ENCODE measurements at places on chromosomes 11 and 22.
A peak's percentile ranks its signal among the peaks of the same experiment; 100 is the strongest.

- peak; percentile 6 for DNase-seq
- H3K4me3 ChIP-seq = no peak overlapping the region
- no peaks in the 10 kb centered on the region for H3K36me3 ChIP-seq
- no peaks in the 10 kb centered on the region for H3K27me3 ChIP-seq
- H3K27ac ChIP-seq = no peak overlapping the region
Measured at GRCh38 chr22:47029244-47030074, 267.0 kb downstream of the TBC1D22A start.

DNA sequence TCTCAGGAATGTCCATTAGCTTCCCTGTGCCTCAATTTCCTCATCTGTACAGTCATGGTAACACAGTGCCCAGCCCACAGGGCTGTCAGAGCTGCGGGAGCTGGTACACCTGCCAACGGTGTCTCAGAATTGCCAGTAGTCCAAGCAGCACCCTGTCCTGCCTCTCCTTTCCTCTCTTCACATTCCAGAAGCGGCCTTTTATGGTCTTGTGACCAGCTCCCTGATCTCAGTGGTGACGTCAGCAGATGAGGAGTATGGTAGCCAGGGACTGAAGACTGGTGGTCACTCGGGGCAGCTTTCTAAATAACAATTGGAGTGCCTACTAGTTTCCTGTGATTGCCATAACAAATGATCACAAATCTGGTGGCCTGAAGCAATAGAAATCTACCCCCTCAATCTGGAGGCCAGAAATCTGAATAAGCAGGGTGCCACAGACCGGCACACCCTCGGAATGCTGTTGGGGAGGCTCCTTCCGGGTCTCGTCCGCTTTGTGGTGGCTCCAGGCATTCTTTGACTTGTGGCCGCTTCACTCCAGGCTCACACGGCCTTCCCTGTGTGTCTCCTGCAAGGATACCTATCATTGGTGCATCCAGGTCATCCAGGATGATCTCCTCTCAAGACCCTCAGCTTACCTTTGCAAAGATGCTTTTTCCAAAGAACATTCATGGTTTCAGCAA lies 2.1 kb downstream of the FADD start:
- peaks cover 32% of the 10 kb centered on the region for H3K36me3 ChIP-seq
- no peaks in the 10 kb centered on the region for H3K27me3 ChIP-seq
- H3K4me1 ChIP-seq = peaks cover 42% of the 10 kb centered on the region
- H3K27ac ChIP-seq = peak overlapping the region; percentile 96

DNA sequence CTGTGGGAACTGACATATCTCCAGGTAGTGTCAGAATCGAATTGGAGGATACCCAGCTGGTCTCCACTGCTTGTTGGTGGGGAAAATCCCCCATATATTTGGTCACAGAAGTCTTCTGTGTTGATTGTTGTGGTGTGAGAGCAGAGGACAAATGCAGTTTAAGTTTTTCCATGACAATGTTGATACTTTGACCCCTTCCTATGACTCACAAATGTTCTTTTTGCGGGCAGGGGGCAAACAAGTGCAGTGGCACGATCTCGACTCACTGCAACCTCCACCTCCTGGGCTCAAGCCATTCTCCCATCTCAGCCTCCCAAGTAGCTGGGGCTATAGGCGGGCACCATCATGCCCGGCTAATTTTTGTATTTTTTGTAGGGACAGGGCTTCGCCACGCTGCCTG lies 7.4 kb upstream of the PATL1 start:
- no peaks in the 10 kb centered on the region for H3K36me3 ChIP-seq
- DNase-seq = no peak
- no peak overlapping the region for H3K27ac ChIP-seq
- no peak overlapping the region for H3K4me3 ChIP-seq
- no peaks in the 10 kb centered on the region for H3K4me1 ChIP-seq

GRCh38 chr11:12123799-12124198 lies 13.4 kb downstream of the MICAL2 start:
- peaks cover 90% of the 10 kb centered on the region for H3K4me1 ChIP-seq
- peak overlapping the region; percentile 65 for H3K27ac ChIP-seq
- H3K36me3 ChIP-seq = no peaks in the 10 kb centered on the region
- no peaks in the 10 kb centered on the region for H3K27me3 ChIP-seq
- no peak for DNase-seq
- H3K4me3 ChIP-seq = no peak overlapping the region

- H3K4me3 ChIP-seq = no peak overlapping the region
- DNase-seq = no peak
- no peaks in the 10 kb centered on the region for H3K4me1 ChIP-seq
- no peaks in the 10 kb centered on the region for H3K36me3 ChIP-seq
Measured at GRCh38 chr22:47816121-47816862, 1053.8 kb downstream of the TBC1D22A start.

GRCh38 chr11:4881860-4882500 lies at the start of gene OR51T1:
Gene OR51T1, plus strand, starts transcription at chr11:4881900. Its CDS starts 0 bp downstream, at chr11:4881900.
- H3K4me1 ChIP-seq = no peaks in the 10 kb centered on the region
- H3K27ac ChIP-seq = no peak within 1 kb of the TSS
- H3K36me3 ChIP-seq = no peaks in the 10 kb centered on the region
- no peak for DNase-seq
- no peaks in the 10 kb centered on the region for H3K27me3 ChIP-seq

- H3K4me3 ChIP-seq = peak overlapping the region; percentile 91
- H3K36me3 ChIP-seq = peaks cover 11% of the 10 kb centered on the region
- DNase-seq = no peak
- peaks cover 52% of the 10 kb centered on the region for H3K4me1 ChIP-seq
Measured at GRCh38 chr11:63838150-63838677, 696 bp upstream of the MARK2 start.

DNA sequence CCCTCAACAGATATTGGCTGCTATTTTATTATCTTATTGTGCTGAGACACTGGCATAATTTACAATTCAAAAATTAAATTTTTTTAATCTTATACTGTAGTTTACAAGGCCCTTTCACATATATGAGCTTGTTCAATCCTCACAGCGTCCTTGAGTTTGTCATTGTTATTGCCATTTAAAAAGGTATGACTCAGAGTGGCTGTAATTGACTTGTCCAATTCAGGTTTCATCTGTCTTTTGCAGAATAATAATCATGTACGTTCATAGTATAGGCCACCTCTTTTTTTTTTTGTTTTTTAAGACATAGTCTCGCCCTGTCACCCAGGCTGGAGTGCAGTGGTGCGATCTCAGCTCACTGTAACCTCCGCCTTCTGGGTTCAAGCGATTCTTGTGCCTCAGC lies 11.5 kb downstream of the PTPRJ start:
- peak overlapping the region; percentile 81 for H3K27ac ChIP-seq
- no peak for DNase-seq
- peaks cover 41% of the 10 kb centered on the region for H3K4me1 ChIP-seq
- peak overlapping the region; percentile 35 for H3K4me3 ChIP-seq
- H3K36me3 ChIP-seq = no peaks in the 10 kb centered on the region

DNA sequence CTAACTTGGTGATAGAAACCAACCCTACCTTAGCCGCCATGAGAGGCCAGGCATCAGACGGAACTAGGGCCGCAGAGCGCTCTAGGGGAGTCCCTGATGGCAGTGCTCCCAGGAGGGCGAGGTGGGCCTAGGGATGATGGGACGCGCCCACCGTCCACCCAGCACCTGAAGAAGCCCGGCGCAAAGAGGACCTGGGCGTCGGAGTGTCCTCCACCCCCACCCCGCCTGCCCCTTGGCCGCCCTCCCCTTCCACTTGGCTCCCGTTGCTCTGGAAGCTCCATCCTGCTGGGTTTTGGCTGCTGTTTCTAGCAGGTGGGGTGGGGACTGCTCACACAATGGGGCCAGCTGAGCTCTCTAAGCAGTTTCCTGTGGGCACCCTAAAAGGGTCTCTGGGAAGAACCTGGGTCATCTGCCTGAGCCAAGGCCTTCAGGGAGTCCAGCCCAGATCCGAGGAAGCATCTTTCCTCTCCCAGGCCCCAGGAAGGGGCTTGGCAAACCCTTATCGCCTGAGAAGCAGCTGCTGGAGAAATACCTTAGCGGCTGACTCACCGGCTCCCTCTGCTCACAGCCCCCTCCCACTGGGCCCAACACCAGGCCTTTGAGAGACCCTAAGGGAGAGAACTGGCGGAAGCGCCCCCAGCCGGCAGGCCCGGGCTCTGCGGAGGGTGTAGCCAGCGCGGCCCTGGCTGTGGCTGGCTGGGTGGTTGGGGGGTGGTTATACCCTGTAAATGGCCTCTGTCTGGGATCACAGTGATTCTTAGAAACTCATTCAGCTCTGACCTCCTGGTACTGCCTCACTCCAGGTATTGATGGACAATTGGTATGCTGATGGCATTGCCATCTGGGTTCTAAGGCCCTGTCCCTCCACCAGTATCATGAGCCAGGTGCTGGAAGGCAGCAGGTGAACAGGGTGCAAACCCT lies 19.3 kb downstream of the CREB3L1 start:
- H3K27me3 ChIP-seq = peaks cover 7% of the 10 kb centered on the region
- H3K27ac ChIP-seq = peak overlapping the region; percentile 80
- peak overlapping the region; percentile 66 for H3K4me3 ChIP-seq
- peak; percentile 57 for DNase-seq

DNA sequence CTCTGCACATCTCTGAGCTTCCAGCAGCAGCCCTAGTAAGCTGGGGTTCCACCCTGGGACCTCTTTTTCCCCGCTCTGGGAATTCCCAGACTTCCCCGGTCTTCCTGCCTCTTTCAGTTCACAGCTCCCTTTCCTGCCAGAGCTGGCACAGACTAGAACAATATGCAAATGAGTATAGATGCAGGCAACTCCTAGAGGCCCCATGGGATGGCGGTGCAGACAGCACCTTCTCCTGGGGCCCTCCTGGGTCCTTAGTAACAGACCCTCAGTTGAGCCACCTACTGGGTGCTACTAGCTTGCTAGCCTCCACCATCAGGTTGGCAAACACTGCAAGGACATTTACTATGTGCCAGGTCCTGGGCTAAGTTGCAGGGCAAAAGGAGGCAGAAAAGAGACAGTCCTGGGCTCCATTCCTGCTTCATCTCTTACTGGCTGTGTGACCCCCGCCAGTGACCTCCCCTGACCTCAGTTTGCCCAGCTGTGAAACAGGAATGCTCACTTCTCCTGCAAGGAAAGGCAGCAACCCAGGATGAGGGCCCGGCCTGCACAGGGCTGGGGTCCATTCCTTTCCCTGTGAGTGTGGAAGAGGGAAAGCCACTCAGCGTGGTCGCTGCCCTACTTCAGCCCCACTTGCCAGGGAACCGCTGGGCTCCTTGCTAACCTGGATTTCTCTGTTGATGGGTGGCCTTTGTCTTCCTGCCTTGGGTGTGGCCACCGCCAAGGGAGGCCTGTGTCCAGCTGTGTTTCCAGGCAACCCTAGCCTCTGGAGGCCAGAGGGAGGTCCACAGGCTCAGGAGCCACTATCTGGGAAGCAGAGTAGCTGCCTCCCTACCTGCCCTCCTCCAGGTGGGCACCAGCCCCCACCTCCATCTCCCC lies 7.3 kb downstream of the RELT start:
- peaks cover 81% of the 10 kb centered on the region for H3K4me1 ChIP-seq
- H3K4me3 ChIP-seq = no peak overlapping the region
- H3K27me3 ChIP-seq = no peaks in the 10 kb centered on the region
- H3K36me3 ChIP-seq = no peaks in the 10 kb centered on the region

- H3K27me3 ChIP-seq = no peaks in the 10 kb centered on the region
- DNase-seq = no peak
- H3K27ac ChIP-seq = peak overlapping the region; percentile 67
- H3K36me3 ChIP-seq = peaks cover 24% of the 10 kb centered on the region
- peaks cover 83% of the 10 kb centered on the region for H3K4me1 ChIP-seq
- no peak overlapping the region for H3K4me3 ChIP-seq
Measured at GRCh38 chr11:59770319-59770718, 15.1 kb downstream of the STX3 start.

GRCh38 chr22:47052236-47053012 lies 290.0 kb downstream of the TBC1D22A start:
- no peak for DNase-seq
- H3K27ac ChIP-seq = no peak overlapping the region
- H3K4me3 ChIP-seq = no peak overlapping the region
- no peaks in the 10 kb centered on the region for H3K27me3 ChIP-seq

DNA sequence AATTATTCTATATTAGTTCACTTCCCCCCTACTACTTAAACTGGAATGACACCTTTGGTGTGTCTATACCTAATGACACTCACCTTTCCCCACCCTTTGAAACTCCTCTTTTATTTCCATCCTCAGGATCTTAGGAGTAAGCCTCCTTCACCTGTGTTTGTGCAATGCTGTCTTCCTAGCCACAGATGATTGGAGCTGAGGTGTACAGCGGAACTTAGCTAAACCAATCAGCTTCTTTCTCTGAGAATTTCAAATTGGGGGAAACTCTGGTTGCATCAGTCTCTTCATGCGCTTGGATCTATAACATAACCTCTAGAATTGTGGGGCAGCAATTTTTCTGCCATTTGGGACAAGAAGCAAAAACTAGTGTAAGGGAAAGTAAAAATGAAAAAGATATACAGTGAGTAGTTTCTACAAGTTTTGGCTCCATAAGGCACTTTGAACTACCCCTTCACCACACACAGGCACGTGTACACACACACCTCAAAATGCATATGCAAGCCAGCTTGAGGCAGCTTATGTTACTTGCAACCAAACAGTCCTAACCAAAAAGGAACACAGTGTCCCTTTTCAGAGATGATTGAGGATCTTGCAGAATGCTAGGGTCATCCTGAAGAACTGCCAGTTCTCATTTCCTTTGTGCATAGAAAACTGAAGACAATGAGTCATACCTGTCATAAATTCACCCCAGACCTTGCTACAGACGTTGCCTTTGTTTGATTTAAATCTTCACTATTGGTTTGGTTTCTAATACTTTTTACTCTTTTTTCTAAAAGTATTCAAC lies 36.0 kb upstream of the LDLRAD3 start:
- no peak overlapping the region for H3K4me3 ChIP-seq
- H3K27me3 ChIP-seq = no peaks in the 10 kb centered on the region
- no peak for DNase-seq
- H3K27ac ChIP-seq = no peak overlapping the region
- H3K4me1 ChIP-seq = no peaks in the 10 kb centered on the region

DNA sequence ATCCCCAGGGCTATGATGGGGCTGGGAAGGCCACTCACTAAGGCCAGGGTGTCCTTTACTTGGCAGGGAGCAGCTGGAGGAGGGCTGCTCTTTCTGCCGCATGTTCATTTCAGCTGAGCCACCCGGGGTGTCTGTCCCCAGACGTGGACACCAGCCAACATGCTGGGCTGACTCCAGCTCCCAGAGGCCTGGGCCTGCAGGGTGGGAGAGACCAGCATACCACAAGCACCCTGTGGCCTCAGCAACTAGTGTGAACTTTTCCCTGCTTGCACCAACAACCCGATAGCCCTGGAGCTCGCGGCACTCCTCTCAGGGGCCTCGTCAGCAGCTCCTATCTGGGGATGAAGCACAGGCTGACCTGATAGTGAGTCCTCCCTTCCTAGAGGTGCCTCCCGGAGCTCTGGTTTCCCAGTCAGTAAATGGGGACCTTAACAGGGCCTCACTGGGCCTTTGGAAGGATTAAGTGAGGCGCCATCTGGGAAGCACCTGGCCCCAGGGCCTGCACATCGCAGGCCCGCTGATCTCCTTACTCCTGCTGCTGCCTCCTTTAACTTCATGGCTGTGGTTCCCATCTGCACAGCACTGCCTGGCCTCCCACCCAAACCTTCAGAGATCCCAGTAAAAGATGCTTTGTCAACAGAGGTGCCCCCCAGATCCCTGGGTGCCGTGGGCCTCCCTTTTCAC lies 83.4 kb downstream of the GALNT18 start:
- peak; percentile 81 for DNase-seq
- peak overlapping the region; percentile 0 for H3K4me3 ChIP-seq
- H3K4me1 ChIP-seq = peaks cover 99% of the 10 kb centered on the region
- peak overlapping the region; percentile 88 for H3K27ac ChIP-seq
- no peaks in the 10 kb centered on the region for H3K36me3 ChIP-seq
- no peaks in the 10 kb centered on the region for H3K27me3 ChIP-seq

- H3K36me3 ChIP-seq = peaks cover 3% of the 10 kb centered on the region
- peaks cover 18% of the 10 kb centered on the region for H3K4me1 ChIP-seq
- H3K27me3 ChIP-seq = no peaks in the 10 kb centered on the region
- no peak overlapping the region for H3K27ac ChIP-seq
- no peak overlapping the region for H3K4me3 ChIP-seq
- DNase-seq = no peak
Measured at GRCh38 chr22:33409079-33409478, 350.9 kb upstream of the SYN3 start.

Data from left ventricle myocardium inferior (tissue), 1 donor.